ENCODE measurements at places on chromosomes 7 and 10.

- no peak for DNase-seq
Observed at GRCh38 chr7:122770686-122771335, 68.1 kb upstream of the RNF148 start.

DNA sequence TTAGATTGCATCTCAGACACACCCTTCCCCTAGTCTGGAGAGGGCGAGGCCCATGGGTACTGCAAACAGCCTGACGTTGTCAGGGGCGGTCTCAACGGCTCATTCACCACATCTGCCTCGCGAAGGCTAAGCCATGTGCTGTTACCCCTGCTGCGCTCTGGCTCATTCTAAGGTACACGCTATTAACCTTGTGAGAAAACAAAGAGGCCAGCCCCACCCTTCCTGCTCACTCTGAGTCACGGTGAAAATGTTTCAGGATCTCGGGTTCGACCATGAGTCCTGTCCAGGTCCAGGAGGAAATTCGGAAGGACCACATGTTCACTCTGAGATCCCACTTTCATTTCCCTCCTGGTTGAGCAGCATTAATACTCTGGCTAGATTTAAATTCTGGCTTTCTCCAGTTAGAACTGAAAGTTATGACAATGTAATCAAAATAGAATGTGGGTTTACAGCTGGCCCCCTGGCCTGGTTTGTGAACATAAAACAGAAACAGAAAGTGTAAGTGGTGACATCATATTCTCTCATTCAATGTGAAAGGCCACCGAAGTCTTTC lies 55.2 kb downstream of the EGFR start:
- no peak for DNase-seq

DNA sequence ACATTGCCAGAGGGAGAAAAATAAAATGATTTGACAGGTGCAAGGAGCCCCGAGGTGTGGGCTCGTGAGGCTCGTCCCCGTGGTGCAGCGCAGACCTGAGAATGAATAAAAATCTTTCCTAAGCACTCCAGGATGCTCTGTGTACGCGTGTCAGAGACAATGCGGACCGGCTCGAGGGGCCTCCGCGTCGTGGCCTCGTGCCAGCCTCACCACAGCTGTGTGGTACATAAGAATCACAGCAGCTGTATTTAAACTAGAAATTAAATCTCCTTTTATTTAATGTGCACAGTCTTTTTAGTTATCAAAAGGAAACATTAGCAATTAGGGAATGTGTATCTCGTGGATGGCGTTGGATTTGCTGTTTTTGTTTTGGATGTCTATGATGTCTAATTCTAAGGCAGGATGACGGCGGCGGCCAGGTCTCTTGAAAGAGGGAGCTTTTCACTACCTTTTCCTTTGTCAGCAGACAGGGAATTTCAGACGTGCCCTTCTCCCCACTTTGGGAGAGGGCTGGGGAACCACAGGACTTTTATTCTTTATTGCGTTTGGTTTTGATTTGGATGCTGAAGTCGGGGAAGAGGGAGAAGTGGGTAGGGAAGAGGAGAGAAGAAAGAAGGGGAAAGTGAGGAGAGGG lies 365.3 kb upstream of the SHH start:
- DNase-seq, result no peak

DNA sequence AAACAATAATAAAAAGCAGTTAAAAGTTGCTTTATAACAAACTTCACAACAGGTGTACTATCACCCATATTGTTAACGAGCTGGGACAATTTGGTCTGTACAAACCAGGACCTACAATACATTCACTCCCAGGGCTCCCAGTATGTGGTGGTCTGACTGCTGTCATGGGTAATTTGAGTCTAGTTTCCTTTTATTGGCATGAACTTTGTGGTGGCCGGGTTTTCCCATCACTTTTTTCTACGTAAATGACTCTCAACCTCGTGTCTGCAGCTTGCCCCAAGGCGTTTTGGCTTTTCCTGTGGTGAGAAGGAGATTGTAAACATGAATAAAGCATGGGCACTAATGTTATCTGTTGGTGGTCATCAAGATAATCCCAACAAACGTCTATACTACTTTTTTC lies 118.7 kb upstream of the CDK6 start:
- no peak for DNase-seq

GRCh38 chr7:18610331-18610948 lies 114.9 kb downstream of the HDAC9 start:
- DNase-seq, result peak; percentile 25

DNA sequence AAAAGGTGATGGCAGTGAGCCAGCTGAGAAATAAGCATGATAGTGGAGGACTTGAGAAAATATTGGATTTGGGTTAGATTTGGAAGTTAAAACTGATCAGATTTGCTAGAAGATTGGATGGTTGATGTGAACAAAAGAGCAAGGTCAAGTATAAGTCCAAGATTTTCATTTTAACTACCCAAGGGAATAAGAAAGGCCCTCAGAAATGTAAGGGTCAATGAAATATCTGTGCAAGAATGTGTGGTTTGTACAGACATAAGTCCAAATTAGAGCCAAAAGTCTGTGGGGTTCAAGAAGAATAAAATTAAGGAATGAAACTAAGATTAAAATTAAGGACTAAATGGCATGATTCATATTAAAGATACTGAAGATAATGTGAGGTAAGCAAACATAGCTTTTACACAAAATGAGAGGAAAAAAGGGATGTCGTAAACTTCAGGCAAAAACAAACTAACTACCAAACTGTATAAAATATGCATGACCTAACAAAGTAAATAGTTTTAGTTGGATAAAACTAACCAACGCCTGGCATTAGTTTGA lies 78.4 kb upstream of the CACNA2D1 start:
- DNase-seq, result no peak
